GOT3 (cell line): ENCODE measurements at places on chromosomes 3 and 15.

- DNase-seq = no peak
Measured at GRCh38 chr15:61036136-61036535, 193.0 kb downstream of the RORA start.

DNA sequence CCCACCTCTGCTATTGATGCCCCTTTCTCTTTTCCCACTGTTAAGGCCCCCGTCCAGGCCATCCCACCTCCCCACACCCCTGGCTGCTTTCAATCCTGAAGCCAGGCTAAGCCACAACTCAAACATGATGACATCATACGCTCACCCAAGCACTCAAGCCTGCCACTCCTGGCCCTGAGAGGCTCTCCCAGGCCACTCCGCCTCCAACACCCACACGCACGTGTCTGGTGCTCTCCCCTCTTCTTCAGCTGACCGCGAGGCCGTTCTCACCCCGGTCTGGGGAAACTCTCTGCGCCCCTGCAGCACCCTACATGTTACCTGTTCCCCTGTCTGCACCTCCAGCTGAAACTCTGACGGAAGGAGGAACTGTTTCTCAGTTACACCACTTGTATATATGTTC is 6.2 kb downstream of the ZXDC start:
- no peak for DNase-seq

DNA sequence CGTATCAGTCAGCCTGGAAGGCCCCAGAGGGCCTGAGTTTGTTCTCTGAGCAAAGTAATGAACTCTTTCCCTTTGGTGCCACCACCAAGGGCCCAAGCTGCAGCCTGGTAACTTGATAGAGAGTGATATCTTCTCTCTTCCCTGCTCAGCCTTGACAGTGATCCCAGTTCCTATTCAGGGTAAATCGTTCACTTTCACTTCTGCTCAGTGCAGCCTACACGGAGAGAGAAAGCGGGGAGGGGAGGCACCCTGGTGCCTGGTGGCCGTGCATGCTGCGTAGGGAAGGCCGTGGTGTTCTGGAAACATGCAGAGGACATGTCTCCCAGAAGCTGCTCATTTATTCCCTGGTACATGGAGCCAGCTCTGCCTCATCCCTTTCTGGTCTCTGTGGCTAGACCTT is 54.9 kb downstream of the KIF9 start:
- no peak for DNase-seq

DNA sequence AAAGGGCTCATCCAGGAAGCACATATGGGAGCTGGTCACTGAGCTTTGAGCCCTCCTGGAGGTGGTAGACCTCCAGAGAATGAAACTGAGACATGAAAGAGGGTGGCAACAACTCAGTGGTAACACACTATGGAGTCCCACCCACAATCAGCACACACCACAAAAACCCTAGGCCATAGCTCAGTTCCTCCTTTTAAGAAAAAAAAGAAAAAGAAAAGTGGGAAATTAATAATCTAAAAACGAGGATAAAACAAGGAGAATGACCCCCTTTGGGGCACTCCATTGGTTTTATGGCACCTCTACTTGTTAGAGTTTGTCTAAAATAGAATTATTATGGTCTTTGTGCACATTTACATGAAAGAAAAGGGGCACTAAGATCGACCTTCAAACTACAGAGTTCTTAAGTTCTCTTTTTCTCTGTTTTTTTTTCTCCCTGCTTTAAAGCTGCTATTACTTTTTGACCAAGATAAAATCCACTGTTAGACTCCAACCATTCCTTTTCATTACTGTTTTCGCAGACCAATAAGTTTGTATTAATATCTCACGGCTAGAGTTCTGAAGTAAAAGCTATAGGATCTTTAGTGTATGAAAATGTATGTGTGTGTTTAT is 40.2 kb upstream of the ZBTB20 start:
- DNase-seq = no peak

DNA sequence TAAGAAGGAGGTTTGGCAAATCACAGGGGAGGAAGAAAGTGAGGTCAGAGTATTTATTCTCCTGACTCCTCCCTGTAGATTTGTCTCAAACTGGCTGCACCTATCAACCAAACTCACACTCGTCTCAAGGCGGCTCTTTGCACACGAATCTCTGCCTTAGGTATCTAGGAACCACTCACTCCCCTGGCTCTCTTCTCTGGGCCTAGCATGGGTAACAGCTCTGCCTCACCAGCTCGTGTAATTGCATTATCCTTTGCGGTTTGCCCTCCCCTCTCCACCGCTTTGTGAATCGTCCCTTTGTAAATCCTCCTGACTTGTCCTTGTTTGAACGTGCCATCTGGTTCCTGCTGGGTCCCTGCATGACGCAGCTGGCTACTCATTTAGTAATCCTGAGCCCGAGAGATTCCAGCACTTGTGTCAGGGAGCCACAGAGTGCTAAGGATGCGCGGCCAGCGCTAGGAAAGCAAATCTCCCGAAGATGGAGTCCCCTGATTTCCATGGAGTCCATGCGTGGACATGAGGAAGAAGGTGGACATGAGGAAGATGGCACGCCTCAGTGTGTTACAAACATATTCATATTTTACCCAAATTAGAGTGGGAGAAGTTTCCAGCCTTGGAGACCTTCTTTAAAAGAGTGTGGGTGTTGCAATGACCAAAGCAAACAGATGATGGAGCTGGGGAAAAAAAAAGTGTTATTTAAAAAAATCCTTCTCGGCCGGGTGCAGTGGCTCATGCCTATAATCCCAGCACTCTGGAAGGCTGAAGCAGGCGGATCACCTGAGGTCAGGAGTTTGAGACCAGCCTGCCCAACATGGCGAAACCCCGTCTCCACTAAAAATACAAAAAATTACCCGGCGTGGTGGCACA is 26.7 kb downstream of the NRROS start:
- DNase-seq = peak; percentile 53

DNA sequence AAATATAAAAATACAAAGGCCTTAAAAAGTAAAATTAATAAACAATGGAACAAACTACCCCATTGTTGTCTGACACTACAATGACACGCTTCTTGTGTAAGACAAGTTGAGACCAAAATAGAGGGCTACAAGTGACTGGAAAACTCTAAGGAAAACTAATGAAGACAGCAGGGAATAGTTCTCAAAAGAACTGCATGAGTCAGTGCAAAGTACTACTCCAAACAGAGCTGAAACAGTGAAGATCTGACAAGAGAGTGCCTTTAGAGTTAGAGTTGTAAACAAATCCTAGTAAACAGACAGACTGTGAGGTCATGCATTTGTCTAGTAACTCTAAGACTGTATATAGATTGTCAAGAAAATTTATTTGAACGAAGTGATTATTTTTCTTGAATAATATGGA is 233.9 kb downstream of the BBX start:
- no peak for DNase-seq

GRCh38 chr3:81799403-81799802 is 38.0 kb upstream of the GBE1 start:
- no peak for DNase-seq

DNA sequence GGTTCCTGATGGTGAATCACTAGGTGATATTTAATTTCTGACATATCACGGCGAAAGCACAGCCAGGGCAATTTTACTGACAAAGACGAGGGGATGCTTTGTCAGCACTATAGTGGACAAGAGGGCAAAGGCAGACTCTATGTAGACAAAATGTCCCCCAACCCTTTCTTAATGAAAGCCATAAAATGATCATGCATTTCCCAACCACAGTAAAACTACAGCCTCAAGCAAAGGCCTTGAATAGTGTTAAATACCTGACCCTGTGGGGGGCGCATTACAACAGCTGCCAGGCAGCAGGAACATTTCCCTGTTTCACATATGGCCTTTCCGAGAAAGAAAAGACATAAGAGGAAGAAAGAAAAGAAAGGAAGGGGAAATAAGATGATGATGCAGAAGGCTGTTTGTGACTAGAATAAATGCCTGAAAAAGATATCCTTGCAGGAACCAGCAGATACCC is 49.5 kb downstream of the GLDN start:
- no peak for DNase-seq

- DNase-seq = no peak
Measured at GRCh38 chr3:87397211-87397610, 120.8 kb upstream of the POU1F1 start.

DNA sequence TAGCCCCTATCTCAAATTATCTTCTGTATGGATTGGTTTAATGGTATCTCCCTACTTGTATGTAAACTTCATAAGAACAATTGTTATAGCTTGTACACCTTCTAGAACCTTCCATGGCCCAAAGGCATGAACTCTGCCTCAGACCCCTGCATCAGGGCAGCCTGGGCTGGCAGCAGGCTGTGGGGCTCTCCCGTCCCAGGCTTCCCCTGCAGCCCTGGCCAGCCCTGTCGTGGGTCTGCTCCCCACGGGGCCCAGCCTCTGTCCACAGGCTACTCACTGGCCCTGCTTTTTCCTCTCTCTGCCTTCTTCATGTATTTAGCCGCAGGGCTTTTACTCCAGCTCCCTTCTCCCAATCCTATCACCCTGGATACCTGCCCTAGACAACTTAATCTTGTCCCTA is 4.4 kb downstream of the SCN5A start:
- no peak for DNase-seq

DNA sequence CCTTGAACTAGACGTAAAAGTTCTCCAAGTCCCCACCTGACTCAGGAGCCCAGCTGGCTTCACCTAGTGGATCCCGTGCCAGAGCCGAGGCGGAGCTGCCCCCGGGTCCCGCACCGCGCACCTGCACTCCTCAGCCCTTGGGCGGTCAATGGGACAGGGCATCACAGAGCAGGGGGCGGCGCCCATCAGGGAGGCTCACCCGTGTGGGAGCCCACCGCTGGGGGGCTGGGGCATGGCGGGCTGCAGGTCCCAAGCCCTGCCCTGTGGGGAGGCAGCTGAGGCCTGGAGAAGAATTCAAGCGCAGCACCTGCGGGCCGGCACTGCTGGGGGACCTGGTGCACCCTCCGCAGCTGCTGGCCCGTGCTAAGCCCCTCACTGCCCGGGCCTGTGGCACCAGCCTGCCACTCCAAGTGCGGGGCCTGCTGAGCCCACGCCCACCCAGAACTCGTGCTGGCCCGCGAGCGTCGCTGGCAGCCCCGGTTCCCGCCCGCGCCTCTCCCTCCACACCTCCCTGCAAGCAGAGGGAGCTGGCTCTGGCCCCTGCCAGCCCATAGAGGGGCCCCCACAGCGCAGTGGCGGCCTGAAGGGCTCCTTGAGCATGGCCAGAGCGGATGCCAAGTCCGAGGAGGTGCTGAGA is 16.2 kb downstream of the SQOR start:
- no peak for DNase-seq

GRCh38 chr15:77014132-77015081 is 19.5 kb downstream of the PSTPIP1 start:
- DNase-seq = no peak

- no peak for DNase-seq
Measured at GRCh38 chr3:39273119-39273518, 6.7 kb downstream of the CX3CR1 start.
